ENCODE measurements at places on chromosomes 5 and 9.

- DNase-seq = peak; percentile 74
Measured at GRCh38 chr5:138641547-138642298, 66.5 kb upstream of the HSPA9 start.

DNA sequence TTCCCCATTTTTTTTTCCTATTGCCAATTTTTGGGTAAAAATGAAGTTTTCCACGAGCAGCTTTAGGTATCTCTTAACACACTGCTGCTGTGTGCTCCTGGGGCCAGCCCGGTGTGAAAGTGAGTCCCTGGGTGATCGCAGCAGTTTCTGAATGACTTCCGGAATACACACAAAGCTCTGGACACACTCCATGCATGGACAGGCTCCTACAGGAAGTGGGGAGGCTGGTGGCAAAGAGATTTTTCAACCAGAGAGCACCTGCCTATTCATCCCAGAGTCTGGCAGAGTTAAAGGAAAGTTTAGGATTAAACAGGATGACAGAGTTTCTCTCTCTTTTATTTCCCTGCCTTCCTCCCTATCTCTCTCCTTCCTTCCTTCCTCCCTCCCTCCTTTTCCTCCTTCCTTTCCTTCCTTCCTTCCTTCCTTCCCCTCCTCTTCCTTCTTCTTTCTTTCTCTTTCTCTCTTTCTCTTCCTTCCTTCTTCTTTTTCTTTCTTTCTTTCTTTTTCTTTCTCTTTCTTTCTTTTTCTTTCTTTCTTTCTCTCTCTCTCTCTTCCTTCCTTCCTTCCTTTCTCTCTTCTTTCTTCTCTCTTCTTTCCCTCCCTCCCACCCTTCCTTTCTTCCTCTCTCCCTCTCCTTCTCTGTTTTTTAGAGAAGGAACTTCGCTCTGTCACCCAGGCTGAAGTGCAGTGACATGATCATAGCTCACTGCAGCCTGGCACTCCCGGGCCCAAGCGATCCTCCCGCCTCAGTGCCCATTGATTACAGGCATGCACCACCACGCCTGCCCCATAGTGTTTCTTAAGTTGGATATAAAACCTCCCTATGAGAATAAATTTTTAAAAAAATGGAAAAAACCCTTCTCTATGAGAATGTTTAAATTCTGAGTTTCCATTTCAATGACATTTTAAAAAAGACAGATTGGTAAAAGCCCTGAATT lies 38.7 kb upstream of the UBTD2 start:
- DNase-seq = no peak

GRCh38 chr5:13278148-13278547 lies 666.3 kb downstream of the DNAH5 start:
- peak; percentile 4 for DNase-seq

DNA sequence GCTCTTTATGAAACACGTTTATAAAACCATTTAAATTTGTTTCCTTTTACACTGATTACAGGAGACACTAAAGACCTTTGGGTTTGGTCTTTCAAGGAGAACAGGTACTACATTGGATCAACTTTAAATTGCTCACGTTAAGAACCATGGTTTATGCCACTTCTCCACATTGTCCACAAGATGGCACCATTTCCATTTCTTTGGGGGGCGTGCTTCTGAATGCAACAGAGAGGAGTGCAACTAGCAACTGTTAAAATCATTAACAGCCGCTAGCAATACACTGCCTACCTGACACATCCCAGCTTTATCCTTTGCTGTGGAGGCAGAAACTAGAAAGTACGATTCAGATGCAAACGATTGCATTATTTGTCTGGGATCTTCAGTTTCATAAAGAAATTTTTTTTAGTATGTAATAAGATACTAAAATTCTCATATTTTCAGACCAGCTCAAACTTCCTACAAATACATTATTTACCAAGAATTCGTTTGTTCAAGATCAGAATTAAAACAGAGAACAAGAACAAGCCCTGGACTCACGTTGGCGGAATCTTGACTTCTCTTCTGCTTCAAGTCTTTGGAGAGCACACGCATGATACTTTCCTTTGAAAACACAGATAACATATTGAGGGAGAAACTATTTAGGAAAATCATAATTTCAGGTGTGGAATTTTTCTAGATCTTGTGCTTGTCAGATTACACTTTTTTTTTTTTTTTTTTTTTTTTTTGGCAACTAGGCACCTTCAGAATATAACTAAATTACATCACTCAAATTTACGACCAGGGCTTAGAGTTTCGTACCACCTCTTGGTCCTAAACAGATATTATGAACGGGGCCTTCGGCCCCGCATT lies 702 bp downstream of the CDC20B start:
- peak; percentile 79 for DNase-seq

DNA sequence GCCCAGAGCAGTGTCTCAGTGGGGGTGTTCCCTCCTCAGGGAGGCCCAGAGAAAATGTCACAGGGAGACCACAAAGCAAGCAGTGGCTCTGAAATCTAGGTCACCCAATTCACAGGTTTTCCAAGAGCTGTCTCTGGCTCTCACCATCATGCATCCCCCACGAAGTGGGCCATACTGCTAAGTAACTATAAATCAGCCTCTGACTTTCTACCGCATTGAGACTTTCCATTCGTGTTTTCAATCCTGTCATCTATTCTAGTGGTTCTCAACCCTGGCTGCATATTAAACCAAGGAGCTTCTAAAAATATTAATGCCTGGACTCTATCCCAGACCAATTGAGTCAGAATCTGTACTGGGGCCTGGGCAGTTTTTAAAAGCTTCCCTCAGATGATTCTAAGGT lies 2.0 kb upstream of the C1QTNF3 start:
- no peak for DNase-seq

DNA sequence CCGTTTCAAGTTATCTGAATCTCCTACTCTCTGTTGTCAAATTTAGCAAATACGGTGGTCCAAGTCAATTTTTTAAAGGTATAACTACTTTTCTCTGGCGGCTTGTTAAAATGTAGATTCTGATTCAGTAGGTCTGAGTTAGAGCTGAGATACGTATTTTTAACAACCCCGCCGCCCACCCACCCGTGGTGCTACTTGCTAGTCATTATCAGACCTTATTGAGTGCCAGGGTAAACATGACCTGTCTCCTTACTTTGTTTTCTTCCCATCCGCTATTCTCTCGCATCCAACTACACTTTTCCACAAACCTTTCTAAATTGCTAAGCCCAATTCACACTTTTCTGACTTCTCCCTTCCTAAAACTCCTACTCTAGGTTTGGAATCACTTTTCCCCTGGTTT lies 694 bp upstream of the PLAA start:
- no peak for DNase-seq

DNA sequence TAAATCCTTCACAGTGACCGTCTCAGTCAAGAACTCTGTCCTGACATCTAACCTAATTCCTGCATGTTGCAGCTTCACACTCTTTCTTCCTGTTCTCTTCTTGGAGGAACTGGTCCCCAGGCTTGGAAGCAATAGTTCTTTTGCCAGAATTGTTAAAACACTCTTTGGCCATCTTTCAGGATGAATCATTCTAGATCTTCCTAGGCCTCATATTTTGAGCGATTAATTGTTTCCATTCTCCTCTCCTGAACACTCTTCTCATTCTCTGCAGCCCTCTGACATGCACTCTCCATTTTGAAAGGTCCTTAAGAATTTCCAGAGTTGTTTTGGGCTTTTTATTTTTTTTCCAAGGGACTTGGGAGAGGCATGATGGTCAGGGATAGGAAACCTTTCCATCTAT lies 85.8 kb downstream of the FAM114A2 start:
- DNase-seq = no peak

- DNase-seq = no peak
Measured at GRCh38 chr5:6553972-6554371, 78.9 kb downstream of the NSUN2 start.

DNA sequence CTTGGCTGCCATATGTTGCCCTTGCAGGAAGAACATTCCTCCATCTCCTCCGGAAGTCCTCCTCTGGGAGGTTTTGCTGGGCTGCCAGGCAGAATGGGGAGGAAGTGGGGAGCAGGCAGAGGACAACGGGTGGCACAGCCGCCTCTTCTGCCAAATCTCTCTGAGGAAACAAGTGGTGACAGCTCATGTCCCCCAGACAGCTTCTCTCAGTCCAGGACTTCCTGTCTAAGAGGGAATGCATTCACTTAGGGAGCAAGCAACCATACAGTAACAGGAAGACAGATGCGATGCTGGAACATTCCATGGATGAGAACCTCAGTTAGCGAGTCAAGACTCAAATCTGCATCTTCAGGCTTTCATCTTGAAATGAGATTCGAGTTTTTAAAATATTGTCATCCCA lies 701.0 kb downstream of the SEMA5A start:
- DNase-seq = no peak

DNA sequence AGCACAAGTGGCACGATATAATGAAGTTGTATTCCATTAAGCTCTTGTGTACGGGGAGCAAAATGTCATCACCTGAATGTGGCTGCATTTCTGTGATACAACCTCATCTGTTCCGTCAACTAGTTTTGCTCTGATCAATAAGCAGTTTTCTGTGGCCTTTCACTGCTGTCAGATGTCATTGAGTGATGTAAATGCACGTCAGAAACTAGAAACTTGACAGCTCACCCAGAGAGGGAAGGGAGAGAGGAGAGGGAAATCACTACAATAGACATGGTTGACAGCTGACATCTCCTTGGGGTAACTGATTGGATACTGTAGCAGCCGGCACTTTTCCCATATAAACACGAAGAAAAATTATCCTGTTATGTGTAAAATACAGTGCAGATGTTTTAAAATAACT lies 62.7 kb downstream of the SNX24 start:
- DNase-seq = no peak

DNA sequence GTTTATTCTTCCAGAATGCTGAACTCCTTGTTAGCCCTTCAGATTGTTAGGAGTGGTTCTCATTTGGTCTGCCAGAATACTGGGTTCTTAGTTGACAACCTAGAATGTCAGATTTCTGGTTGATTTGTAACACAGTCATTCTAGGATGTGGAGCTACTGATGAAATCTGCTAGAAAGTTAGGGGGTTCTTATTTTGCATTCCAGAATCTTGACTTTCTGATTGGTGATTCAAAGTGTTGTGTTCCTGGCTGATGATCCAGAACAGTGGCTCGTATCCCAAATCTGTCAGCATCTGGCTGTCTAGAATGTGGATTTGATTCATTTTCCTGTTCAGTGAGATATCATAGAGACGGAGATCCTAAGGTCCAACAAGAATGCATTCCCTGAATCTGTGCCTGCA lies 21.9 kb downstream of the PTGS1 start:
- DNase-seq = no peak

DNA sequence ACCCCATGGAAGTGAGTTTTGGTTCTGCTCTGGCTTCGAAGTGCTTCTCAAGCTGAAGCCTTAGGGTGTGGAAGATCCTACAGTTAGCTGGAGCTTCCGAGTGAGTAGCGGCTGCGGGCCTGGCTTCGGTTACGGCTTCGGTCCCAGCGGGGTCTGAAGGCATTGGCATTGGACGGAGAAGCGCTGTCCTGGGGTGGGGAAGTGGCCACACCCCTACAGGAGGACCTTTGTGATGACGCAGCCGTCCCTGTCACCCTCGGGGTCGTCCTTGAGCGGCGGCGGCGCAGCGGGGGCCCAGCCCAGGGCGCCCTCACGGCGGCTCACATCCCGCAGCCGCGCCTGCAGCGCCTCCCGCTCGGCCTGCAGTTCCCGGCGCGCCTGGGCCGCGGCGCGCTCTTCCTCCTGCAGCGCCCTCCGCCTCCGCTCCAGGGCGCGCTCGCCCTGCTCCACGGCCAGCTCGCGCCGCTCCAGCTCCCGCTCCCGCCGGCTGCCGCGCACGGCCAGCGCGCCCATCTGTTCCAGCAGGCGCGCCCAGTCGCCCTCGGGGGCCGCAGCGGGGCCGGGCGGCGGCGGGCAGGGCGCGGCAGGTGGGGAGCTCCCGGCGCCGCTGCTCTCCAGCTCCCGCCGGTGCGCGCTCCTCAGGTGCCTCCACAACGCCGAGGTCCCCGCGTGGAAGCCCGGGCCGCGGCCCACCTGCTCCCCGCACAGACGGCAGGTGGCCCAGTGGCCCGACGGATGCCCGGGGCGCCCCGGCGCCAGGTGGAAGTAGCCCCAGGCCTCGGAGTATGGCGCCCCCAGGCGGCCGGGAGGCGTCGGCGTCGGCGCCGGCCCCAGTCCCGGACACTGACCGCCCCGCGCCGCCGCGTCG lies 9.9 kb downstream of the ZBED3 start:
- peak; percentile 94 for DNase-seq

DNA sequence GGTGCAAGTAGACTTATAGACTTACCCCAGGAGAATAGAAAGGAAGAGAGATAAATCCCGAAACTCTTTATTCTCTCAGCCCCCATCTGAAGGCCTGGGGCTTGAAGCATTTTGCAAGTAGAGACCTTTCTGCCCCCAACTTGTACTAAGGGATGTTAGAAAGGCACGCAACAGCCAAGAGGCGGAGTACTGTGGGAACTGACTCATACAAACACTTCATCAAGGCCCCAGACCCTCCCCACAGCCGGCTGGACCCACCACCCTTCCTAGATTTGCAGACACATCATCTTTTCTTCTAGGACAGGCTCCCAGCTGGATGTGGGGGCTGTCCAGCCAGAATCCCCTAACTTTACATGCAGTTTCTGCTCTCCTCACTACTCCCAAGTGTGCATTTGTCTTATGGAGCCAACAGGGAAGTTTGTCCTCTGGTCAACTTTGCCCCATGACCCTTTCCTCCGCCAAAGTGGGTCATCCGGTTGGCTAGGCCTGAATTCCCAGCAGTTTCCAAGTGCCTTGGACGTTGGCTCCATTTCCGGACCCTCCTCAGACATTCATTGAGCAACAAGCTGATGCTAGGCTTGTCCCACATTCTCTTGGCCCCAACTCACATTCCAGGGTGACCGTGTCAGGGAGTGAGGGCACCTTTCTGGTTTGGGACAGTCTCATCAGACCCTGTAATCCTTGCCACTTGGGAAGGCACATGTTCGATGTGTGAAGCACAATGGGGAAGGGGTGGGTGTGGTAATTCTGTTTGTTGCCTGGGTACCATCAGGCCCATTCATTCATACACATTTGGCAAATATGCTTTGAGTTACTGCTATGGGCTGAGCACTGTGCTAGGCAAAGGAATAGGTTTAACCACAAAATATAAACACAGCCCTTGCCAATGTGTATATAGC lies 64.6 kb downstream of the ABLIM3 start:
- DNase-seq = no peak

- no peak for DNase-seq
Measured at GRCh38 chr9:72718503-72718902, 197.1 kb downstream of the TMC1 start.

DNA sequence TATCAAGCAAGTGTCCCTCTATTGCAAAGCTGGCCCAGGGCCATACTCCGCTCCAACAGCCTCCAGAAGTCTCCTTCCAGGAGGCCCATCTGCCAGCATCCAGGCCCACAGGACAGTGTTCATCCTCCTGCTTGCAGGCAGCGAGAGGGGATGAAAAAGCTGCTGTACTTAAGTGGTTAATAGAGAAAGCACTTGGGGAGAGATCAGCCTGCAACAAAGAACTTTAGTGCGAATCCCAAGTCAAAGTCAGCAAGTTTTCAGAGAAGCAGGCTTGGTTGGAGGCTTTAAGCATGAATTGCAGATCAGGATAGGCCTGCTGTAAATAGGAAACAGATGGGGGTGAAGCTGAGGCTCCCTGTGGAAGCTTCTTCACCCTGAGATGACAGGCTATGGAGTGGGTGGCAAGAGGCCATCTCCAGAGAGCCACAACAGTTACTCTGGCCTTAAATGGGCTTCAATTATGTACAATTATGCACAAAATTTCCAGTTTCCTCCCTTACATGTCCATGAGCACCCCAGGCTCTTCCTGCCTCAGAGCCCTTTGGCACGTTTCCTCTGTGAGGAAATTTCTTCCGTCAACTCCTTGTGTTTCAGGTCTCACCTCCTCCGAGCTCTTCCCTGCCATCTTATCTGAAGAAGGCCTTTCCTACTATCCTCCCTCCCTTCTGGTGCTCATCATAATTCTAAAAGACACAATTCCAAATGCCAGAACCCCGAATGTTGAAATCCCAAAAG lies 98.0 kb upstream of the NR3C1 start:
- DNase-seq = no peak
